ENCODE measurements at places on chromosomes 11 and 22.

- DNase-seq = no peak
Measured at GRCh38 chr11:117490911-117491310, 163.3 kb downstream of the CEP164 start.

- DNase-seq = no peak
Measured at GRCh38 chr11:114216796-114217180, 79.4 kb upstream of the NNMT start.

DNA sequence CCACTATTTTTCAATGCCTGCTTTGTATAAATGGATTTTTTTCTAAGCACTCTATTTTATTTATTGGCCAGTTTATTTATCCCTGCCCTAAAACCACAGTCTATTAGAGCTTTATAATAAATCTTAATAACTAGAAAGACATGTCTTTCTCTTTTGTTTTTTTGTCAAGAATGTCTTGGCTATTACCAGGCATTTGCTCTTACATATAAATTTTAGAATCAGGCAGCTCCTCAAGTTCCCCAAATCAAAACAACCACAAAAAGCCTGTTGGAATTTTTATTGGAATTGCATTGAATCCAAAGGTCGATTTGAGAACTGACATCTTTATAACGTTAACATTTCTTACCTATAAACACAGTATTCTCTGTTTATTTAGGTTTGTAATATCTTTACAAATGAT lies 85.8 kb upstream of the SC5D start:
- DNase-seq = no peak

DNA sequence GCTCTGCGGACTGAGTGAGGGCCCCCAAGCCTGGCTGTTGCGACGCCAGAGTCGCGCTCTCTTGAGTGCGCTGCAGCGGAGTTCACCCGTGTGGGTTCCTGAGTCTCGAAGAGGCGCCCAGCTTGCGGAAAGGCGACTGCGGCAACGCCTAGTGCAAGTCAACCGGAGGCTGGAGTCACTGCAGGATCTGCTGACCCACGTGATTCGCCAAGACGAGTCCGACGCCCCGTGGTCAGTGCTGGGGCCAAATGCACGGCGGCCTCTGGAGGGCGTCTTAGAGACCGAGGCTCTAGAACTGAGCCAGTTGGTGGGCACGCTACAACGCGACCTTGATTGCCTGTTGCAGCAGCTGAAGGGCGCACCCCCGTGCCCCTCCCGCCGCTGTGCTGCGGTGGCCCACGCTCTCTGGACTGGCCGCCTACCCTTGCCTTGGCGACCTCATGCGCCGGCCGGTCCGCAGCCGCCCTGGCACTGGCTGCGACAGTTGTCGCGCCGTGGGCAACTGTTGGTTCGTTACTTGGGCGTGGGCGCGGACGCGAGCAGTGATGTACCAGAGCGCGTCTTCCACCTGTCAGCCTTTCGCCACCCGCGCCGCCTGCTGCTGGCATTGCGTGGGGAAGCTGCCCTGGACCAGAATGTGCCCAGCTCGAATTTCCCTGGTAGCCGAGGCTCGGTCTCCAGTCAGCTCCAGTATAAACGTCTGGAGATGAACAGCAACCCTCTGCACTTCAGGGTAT lies 32.6 kb downstream of the RRP8 start:
- no peak for DNase-seq

DNA sequence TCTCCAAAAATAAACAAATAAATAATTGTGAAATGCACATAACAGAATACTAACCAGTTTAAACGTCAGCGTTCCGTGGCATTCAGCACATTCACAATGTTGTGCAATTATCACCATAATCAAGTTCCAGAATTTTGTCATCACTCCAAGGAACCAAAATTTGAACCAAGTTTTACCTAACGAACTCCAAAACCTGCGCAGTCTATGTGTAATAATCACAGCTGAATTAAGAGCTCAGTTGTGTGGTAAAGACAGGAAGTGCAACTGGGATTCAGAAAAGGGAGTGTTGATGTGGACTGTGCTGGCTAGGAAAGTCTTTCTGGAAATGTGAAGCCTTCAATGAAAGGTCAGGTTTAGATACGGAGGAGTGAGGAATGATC lies 5.4 kb upstream of the MCAM start:
- no peak for DNase-seq

- no peak for DNase-seq
Measured at GRCh38 chr22:40334899-40335298, 11.4 kb upstream of the ADSL start.

- DNase-seq = no peak
Measured at GRCh38 chr11:115652094-115652493, 147.9 kb upstream of the CADM1 start.

GRCh38 chr11:22666688-22667439 lies 453 bp downstream of the GAS2 start:
- peak; percentile 77 for DNase-seq

DNA sequence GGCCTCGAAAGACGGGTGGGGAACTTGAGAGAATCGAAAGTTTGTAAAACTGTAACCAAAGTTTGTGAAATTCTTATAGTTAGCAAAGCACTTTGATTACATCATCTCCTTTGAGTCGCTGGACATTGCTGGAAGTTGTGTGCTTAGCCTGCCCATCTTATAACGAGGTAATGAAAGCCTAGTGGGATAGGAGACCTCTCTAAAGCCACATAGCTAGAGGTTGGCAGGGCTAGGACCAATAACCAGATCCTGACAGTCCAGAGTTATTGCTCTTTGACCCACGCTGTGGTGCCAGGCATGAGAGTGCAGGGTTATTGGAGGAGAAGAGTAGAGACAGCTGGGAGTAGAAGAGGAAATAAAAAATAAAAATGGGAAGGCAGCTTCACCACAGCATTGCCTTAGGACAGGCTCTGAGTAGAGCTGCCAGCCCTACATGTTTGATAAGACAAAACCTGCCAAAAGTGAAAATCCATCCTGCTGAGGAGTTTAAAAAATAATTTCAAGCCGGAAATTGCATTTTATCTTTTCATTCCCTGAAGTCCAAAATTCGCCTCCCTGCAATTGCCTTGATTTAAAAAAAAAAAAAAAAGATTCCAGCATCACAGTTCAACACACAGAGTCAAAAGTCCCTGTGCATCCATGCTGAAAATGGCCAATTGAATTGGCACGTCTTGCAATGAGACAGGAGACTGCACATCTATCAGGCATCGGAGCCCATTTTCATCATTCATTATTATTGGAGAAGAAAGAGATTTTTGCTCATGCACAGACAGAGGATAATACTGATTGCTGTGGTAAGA lies 225.5 kb upstream of the POU2AF2 start:
- DNase-seq = no peak

DNA sequence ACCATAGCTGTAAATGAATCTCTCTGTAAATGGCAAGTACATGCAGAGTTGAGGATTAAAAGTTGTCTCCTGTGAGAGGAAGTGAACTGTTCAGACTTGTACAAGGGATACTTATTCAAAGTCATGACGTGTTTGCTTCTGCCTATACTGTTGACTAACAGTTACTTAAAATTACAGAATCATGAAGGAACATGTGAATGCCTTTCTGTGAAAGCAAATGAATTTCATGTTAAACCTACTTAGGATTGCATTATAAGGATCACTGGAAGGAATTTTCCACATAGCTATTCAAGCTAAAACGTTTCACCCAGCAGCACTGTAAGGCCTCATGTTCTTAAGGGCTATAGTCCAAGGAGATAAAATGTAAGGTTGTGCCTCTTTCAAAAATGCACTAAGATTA lies 93.4 kb upstream of the BIRC3 start:
- no peak for DNase-seq

DNA sequence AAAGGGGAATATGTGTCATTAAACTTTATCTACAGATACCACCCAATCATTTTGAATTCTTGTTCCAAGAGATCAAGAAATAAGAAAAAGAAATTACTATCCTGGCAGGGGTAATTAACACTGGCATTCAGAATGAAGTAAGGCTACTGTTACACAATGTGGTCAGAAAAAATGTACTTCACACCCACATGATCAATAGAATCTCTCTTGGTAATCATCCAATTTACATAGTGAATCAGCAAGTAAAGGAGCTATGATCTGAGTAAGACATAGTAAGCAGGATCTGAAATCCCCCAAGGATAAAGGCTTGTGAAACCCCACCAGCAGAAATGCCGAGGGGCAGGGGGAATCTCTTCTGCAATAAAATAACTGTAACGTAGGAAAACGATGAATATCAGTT lies 466.5 kb downstream of the FAM181B start:
- DNase-seq = no peak

DNA sequence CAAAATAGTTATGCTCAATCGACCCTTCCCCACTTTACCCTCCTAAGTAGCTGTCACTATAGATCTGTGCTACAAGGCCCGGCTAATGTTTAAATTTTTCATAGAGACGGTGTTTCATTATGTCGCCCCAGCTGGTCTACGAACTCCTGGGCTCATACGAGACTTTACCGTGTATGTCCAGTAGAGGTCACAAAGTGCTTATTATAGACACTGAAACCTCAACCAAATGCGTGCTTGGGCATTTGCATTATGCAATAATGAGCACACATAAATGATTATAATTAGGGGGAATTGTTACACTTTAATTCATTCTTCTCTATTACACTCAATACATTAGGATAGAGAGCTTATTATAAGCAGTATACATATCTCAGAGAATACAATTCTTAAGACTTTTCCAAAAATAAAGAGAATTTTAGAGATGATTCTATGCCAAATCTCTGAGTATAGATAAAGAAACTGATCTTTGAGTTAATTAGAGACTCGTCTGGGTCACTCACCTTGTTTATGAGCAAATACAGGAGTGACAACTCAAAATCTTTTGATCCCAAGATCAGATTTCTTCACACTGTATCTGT lies 12.5 kb upstream of the MRPL16 start:
- DNase-seq = no peak

DNA sequence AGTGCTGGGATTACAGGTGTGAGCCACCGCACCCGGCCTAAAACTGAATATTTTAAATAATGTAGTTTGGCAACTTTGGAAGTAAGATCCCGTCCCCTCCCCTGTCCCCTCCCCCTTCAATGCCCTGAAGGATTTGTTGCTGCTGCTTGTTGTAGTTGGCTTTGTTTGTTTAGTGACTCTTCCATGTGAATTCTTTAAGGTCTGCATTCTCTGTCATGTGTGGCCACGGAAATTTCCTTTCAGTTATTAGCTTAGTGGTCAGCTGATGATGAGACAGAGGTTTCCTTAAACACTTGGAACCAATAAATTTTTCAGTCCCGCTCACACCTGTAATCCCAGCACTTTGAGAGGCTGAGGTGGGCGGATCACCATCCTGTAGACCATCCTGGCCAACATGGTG lies 109.9 kb downstream of the MPPED1 start:
- no peak for DNase-seq

- DNase-seq = no peak
Measured at GRCh38 chr11:96815236-96815635, 425.4 kb downstream of the JRKL start.

GRCh38 chr22:23709107-23709506 lies 18.3 kb downstream of the RGL4 start:
- no peak for DNase-seq

DNA sequence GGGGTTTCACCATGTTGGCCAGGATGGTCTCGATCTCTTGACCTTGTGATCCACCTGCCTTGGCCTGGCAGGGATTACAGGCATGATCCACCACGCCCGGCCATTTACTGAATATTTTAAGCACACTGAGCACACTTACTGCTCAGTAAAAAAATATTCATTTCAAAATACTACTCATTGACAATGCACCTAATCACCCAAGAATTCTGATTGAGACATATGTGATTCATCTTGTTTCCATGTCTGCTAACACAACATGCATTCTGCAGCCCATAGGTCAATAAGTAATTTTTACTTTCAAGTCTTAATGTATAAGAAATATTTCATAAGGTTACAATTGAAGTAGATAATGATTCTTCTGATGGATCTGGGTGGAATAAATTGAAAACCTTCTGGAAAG lies 4.2 kb upstream of the OR52J3 start:
- no peak for DNase-seq

GRCh38 chr22:30191040-30191701 lies 55.4 kb downstream of the LIF start:
- DNase-seq = no peak

- no peak for DNase-seq
Measured at GRCh38 chr11:10208131-10208575, 85.9 kb downstream of the SBF2 start.
